GM23338 (cell line): ENCODE measurements at places on chromosomes 7 and 10.

DNA sequence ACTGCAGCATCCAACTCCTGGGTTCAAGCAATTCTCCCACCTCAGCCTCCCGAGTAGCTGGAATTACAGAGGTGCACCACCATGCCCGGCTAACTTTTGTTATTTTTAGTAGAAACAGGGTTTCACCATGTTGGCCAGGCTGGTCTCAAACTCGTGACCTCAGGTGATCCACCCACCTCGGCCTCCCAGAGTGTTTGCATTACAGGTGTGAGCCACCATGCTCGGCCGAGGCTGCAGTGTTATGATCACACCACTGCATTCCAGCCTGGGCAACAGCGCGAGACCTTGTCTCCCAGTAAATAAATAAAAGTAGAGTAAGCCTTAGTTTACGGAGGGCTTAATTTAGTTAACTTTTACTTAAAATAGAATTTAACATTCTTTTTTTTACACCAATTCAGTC lies 23.7 kb upstream of the IGF2BP3 start:
- DNase-seq = no peak

DNA sequence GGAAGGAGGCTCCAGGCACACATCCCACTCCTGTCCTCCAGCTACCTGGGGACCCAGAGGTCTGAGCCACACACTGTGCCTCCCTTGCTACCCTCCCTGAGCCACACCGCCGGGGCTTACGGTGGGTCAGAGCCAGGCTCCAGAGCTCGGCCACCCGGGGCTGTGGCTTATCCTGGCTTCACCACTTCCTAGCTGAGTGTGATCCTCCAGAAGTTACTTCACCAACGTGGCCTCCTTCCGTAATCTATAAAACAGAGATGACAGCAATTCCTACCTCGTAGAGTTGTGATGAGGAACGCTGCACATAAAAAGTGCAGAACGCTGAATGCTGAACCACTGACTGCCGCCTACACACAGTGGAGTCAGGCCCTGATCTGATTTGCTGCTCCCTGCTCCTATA lies 285.0 kb downstream of the PRPF18 start:
- no peak for DNase-seq

DNA sequence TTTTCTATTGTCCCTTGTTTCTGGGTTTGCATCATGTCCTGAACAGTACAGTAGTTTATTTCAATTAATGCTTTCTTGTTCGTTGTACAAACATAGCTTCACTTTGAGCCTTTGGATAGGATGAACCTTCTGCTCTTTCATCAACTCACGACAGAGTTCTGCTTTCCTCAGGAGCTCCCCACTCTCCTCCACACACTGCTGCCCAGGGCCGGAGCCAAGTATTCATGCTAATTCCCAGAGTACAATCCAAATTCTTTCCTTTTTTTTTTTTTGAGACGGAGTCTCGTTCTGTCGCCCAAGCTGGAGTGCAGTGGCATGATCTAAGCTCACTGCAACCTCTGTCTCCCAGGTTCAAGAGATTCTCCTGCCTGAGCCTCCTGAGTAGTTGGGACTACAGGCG lies 7.5 kb upstream of the NUP205 start:
- no peak for DNase-seq

GRCh38 chr10:125626671-125627070 lies 56.3 kb downstream of the TEX36 start:
- no peak for DNase-seq
